ENCODE measurements at places on chromosomes 3 and 15.

- DNase-seq = no peak
These were observed 23.4 kb upstream of the NOX5 start for GRCh38 chr15:68990992-68991500.

DNA sequence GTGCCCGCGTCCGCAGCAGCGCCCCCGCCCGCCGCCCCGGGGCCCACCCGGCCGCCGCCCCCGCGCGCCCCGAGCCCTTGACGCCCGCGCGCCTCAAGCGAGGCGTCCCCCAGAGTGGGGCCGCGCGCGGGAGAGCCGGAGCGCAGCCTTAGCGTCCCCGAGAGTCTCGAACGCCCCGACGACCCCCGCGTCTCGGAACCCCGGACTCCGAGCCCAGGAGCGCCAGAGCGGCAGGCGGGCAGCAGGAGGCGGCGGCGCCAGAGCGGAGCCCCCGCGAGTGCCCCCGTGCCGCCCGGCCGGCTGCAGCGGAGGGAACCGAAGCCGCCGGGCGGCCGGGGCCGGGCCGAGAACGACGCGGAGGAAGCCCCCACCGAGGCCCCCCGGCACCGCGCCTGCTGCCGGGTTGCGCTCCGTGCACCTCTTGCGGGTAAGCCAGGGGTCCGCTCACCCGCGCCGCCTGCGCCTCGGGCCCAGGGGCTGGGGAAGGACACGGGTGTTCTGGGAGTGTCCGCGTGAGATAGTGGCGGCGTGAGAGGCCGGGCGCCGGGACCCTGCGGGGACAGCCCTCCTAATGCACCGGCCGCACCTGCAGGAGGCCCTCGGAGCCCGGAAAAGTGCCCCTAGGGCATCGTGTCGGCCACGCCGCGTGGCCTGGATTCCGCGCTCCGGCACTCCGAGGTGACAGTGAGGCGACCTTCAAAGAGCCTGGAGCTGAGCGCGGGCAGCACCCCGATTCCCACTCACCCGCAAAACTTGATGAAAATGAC lies 52.0 kb upstream of the ULK4 start:
- peak; percentile 4 for DNase-seq

DNA sequence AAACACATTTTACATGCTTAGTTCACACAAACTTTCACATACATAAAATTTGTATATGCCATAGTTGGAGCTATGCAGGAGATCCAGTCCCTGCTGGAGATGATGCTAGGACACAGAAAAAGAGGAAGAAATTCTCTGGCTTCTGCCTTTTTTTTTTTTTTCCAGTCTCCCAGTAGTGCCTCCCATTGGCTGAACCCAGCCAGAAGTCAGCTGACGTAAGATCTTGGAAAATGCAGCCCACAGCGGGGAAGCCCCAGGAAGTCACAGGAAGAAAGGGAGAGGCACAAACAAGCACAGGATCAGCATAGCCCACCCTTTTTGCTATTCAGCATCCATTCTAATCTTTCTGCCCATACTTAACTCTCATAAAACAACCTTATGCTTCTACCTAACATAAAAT lies 38.5 kb downstream of the SCN11A start:
- DNase-seq = no peak

- no peak for DNase-seq
These were observed 38.3 kb downstream of the SCAPER start for GRCh38 chr15:76866716-76867321.

DNA sequence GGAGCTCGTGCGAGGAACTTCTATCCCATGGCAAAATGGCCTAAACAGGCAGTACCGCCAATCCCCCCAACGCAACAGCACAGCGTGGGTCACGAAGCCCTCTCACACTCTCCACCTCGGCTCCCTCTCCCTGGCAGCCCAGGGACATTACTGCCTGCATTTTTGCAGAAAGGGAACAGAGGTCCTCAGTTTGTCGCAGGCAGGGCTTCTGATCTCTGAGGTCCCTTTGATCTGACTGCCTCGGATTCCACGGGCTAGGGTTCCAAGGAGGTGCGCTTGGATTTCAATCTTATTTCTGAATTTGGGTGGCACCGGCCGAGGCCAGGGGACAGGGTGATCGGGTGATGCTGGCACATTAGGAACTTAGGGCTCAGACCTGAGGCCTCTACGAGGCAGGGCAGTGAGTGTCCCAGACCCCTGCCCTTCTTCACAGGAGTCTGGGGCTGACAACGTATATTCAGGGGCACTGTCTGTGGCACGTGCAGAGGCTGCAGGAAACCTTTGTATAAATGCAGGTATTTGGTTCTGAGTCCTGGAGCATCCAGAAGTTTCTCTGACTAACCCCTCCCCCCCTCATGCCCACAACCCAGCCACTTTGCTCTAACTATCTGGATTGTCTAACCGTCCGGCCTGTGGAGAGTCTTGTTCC lies 197.9 kb downstream of the XXYLT1 start:
- DNase-seq = no peak

DNA sequence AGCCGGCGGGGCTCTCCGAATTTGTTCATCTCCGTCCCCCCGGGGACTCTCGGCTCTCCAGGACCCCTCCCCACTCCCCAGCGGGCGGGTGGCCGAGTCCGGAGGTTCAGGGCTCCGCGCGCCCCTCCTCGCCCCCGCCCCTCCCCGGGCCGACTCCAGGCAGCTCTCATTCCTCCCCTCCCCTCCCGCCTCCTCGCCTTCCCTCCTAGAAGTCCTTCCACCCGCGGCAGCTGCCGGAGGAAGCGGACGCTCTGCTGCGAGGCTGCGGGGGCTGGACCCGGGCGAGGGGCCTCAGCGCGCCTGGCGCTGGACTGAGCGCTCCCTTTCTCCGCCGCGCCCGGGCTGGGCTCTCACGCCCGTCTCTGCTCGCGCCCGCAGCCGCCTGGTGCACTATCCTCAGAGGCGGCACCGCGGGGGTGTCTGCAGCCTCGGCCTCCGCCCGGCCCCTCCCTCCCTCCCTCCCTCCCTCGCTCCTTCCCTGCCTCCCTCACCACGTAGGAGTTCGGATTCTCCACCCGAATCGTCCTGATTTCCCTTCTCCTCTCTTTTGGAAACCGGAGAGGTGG lies at the start of gene ROBO2:
ROBO2 (plus strand) TSS at position 494 of the 566 bp plus-strand sequence. CDS start 687 bp downstream, outside the sequence.
- no peak for DNase-seq

GRCh38 chr15:39510001-39510701 lies 70.7 kb upstream of the THBS1 start:
- DNase-seq = no peak

DNA sequence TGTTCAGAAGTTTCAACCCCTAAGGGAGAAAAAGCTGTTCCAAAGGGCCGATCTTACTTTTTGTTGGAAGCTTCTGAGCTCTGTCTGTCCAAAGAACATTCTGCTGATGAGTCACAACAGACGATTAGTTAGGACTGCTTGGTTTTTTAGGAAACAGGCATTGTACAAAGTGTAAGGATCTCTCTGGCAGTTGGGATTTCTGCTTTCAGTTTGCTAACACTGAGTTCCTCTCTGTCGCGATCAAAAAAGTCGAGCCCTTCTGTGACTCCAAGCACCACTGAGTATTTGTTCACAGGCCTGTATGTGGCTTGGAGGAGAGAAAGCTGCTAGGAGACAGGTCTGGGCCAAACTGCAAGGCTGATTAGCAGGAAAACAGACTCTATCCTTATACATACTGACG lies 91.8 kb upstream of the PFN2 start:
- DNase-seq = no peak
